ENCODE measurements at places on chromosomes 13 and 19.
A peak's percentile ranks its signal among the peaks of the same experiment; 100 is the strongest.

DNA sequence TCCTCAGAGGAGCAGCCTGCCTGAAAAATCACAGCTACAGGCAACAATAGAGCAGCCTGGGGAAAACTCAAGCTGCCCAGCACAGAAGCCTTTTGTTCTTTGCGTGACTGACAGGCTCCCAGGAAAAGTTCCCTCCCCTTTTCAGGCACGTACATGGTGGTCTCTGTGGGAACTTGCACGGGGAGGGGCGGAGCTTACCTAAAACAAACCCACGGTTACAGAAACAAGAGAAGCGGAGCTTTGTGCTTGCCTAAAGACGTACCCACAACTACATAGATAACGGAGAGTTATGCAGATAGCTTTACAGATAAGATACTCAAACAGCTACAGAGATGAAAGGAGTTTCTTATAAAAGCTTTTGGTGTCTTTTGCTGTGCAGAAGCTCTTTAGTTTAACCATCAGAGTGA, 11.4 kb downstream of the ETFB start:
- DNase-seq, result peak; percentile 55

DNA sequence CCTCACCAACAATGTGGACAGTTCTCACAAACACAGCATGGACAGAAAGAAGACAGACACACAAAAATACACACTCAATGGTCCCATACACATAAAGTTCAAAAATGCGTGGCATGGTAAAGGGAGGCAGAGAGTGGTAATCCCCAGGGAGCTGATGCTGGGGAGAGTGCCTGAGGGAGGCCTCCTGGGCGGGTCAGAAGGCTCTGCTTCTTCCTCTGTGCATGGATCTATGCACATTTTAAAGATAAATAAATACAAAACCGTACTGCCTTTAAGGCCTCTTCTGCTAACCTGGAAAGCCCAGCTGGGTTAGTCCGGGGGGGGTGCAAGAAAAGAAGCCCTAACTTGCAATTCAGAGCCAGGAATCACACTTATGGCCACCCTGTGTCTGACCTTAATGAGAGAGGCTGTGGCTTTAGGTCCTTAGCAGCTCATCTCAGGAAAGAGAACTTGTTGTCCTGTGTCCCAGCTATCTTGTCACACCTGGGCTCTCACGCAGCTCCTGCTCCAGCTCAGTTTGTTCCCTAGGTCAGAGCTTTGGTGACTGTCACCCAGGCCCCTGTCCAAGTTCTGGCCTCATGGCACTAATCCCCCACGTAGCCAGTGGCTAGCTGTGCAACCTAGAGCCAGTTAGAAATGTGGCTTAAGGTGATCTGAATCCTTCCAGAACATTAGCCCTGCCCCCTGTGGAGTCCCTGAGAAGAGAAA, 28.5 kb downstream of the POP4 start:
- DNase-seq, result no peak

GRCh38 chr13:50070186-50070585, 54.9 kb downstream of the KCNRG start:
- DNase-seq, result no peak

GRCh38 chr13:52179925-52180324, 20.5 kb upstream of the NEK3 start:
- no peak for DNase-seq

GRCh38 chr19:17538684-17539237, 16.7 kb upstream of the COLGALT1 start:
- DNase-seq, result no peak

DNA sequence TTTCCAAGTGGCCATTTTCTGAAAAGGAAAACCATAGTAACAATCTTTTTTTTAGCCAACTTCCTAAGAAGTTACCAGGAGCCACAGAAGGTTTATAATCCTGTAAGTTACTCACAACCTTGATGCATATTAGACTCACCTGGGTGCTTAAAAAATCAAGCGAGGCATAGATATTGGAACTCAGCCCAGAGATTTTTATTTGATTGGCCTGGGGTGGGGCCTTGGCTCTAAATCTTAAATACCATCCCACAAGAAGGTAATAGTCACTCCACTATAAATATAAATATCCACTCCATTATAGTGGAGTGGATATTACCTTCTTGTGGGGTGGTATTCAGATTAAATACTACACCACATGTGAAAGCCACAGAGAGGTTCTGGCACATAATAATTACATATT, 429.6 kb downstream of the RFC3 start:
- DNase-seq, result no peak

- DNase-seq, result peak; percentile 54
Observed at GRCh38 chr19:4557971-4558941, 1.2 kb downstream of the SEMA6B start.

DNA sequence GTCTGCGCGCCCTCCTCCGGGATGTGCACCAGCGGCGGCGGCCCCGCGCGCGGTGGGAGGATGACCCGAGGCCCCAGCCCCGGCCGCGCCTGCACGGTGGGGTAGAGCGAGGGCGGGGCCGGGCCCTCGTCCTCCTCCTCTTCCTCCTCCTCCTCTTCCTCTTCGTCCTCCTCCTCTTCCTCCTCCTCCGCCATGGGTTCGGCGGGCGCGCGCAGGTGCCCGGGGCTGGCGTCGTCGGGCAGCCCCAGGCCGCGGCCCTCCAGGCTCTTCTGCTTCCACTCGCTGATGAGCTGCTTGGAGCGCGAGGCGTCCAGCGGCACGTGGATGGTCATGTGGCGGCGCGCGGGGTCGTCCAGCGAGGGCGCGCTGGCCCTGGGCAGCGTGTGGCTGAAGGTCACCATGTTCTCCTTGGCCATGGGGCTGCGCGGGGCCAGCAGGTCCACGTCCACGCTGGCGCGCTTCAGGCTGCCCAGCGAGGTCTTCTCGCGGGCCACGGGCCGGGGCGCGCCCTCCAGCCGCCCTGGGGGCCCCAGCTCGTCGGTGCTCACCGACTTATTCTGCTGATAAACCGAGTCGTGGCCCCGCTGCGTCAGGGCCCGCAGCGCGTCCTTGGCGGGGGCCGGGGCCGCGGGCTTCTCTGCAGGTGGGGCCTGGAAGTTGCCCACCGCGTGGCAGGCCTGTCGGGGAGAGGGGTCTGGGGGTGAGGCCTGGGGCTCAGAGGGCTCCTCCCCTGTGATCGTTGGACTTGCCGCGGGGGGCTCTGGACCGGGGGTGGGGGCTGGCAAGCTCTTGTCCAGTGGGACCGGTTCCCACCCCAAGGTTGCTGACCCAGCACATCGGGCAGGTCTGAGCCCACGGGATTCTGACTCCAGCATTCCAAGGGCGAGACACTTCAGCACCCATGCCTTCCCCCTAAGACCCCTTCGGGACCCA, 8.3 kb downstream of the PLPPR3 start:
- no peak for DNase-seq

GRCh38 chr13:58085819-58086218, 454.3 kb downstream of the PCDH17 start:
- DNase-seq, result no peak

DNA sequence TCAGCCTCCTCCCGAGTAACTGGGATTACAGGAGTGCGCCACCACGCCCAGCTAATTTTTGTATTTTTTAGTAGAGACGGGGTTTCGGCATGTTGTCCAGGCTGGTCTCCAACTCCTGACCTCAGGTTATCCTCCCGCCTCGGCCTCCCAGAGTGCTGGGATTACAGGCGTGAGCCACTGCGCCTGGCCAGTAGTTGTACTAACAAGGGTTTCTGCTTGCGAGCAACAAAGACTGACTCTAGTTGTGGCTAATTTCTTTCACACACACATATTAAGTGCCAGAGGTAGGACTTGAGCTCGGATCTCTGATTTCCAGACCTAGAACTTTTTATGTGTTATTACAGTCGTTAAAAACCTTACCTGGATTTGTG, 635 bp upstream of the PCCA start:
- DNase-seq, result no peak

- DNase-seq, result no peak
Observed at GRCh38 chr19:54952591-54953344, 5.4 kb upstream of the NLRP7 start.

DNA sequence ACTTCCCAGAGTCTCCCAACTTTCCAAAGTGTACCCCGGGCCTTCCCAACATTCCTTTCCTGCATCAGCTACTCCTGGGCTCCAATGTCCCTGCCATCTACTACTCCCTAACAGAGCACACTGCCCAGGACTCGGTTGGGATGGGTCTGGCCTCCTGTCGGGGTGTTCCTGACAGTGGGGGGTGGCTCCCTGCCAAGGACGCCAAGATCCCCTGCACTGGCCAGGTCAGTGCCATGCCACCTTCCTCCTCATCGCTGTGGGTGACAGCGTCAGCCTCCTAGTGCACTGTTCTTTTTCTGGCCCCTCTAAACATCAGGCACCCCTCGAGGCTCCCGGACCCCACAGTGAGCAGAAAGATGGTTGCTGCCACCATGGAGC, 13.8 kb downstream of the EPS15L1 start:
- no peak for DNase-seq

DNA sequence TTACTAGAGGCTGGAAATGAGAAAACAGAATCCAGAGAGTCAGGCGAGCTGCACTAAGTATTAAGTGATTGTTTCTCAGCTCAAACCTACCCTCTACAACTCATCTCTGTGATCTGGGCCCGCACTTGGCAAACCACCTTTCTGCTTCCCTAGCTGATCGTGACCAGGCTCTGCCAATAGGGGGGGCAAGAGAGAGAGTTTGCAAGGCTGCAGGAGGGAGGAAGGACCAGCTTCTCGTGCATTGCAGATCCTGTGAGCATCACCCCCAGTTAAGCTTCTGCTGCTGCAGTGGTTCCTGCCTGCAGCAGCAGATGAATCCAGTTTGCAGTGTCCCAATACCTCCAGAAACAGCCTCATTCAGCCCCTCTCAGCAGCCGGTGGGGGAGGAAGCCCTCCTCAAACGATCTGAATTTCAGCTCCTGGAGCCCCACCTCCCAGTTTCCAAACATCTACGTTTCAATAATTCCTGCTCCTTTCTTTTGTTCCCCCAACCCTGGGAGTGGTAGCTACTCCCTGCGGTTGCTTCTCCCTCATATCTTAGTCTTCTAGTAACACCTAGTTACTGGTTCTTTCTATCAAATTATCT, 20.0 kb downstream of the XRCC1 start:
- DNase-seq, result peak; percentile 79

GRCh38 chr19:41232686-41233085, 13.7 kb downstream of the AXL start:
- no peak for DNase-seq

DNA sequence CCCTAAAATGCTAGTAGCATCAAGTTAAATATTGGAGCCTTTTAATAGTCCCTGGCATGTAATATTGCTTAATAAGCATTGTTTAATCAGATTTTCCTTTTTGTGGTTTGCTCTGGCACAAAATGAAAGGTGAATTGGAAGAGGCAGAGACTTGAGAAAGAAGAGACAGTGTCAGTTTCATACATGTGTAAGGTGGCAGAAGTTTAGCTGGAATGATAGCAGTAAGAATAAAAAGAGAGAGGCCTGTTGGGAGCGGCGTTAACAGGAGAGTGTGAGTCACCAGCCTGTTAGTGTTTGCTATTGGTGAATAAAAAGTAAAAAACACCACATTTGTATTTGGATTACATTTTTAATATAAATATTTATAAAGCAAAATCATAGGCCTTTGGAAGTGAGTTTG, 145.3 kb downstream of the PDS5B start:
- DNase-seq, result no peak

- no peak for DNase-seq
Observed at GRCh38 chr19:10747271-10747670, 29.4 kb downstream of the DNM2 start.

DNA sequence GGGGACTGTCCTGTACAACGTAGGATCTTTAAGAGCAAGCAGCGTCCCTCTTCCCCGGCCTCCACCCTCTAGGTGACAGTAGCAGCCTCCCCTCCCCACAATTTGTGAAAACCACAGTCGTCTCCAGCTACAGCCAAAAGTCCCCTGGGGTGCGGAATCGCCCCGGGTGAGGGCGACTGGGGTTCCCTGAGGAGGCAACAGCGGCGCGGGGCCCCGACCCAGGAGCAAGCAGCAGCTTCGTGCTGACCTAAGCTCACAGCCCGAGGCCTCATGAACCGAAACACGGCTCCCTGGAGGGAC, 322 bp downstream of the ZNF558 start:
- DNase-seq, result no peak

DNA sequence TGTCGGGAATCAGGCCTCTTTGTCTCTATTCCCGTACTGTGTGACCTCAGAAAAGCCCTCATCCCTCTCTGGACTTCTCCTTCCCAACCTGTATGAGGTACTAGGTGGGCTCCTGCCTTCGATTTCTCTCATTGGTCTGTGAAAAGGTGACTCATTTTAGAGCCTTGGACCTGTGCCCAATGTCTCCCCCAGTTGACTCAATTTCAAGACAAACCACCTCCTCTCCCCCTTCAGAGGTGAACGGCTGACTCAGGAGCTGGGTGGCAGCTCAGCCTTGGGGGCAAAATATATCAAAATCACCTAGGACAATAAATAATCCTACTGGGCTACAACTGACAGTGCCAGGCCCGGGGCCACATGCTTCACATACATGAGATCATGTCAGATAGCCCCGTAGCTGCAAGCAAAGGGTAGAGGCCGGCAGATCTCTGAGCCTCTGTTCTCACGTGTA, 630 bp downstream of the COQ8B start:
- DNase-seq, result no peak

DNA sequence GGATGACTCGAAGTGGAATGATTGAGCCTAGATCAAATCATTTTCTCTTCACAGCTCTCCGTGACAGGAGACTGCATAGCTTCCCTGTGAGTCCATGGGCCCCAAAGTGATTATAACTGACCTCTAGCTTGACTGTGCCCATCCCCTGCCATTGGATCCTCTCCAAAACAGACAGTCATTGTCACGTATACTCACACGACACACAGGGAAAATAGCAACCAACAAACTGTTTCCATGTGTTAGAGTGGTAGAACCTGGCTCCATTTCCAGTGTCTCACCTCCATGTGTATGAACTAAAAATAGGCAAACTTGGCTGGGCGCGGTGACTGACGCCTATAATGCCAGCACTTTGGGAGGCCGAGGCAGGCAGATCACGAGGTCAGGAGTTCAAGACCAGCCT, 48.8 kb upstream of the NPAS1 start:
- no peak for DNase-seq

GRCh38 chr13:111555903-111556302, 235.5 kb downstream of the TEX29 start:
- DNase-seq, result no peak

GRCh38 chr13:50779443-50780200, 63.9 kb downstream of the DLEU7 start:
- no peak for DNase-seq

- DNase-seq, result no peak
Observed at GRCh38 chr13:46749951-46750350, 47.0 kb downstream of the ESD start.

GRCh38 chr19:50717026-50717723, 2.4 kb downstream of the SHANK1 start:
- no peak for DNase-seq

DNA sequence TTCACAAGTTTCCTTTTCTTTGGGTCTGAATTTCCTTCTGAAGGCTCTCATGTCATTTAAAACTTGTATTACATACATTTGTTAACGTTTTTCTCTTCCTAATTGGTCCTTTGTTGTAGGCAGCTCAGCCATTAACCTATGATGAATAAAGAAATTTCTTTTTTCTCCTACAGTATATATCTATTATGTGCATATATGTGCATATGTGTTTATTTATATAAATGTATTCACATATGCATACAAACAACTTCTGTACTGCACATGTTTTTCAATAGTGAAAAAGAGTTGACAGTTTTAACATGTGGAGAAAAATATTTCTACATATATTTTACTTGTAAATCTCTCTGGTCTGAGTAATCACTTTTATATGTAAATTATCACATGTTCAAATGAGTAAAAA, 1674.9 kb upstream of the PCDH20 start:
- DNase-seq, result no peak
